Activated CD8-positive, alpha-beta memory T cell treated with anti-CD3 and anti-CD28 coated beads for 1 hour (primary cell): ENCODE measurements at places on chromosomes 5 and 9.

- no peak for DNase-seq
Observed at GRCh38 chr5:78760366-78760765, 111.8 kb upstream of the LHFPL2 start.

DNA sequence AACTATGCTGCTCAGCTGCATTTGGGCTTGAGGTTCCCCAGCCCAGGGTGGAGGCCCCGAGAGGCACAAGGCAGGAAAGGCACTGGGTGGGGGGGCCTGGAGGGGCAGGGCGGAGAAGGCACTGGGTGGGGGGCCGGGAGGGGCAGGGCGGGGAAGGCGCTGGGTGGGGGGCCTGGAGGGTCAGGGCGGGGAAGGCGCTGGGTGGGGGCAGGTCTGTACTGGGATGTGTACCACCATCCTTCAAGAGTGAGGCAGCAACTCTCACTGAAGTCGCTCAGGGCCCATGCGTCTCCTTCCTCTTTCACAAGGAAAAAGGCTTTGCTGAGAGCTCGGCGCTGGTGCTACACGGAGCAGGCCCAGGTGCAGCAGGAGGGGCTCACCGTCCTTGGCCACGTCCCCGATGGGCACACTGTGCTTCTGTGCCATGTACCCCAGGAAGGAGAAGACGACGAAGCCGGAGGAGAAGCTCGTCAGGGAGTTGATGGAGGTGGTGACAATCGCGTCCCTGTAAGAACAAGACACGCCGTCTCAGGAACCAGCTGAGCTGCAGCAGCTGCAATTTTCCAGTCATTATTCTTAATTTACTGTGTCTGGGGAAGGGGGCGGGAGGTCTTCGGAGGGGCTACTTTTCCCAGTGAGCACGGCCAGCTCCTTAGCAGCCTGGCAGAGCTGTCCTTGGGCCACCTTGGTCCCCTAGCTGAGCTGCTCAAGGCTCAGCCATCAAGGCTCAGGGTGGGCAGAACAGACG lies 30.8 kb downstream of the SLC6A3 start:
- DNase-seq: no peak

DNA sequence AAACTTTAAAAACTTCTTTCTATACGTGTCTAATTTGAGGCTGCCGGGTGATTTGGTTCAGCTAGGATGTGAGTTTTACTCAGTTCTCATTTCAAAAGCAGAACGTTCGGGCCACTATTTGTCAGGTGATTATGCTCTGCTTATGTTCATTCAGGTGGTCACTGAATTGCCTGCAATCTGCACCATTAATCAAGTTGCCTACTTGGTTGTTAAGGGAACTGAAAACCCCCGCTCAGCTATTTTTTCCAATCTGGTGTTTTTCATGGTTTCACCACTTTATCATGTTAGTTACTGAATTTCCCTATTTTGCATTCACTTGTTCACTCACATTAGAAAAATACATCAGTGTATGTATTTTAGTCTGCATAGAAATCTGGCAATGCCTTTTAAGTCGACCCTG lies 523.0 kb downstream of the CSNK1G3 start:
- DNase-seq: no peak

DNA sequence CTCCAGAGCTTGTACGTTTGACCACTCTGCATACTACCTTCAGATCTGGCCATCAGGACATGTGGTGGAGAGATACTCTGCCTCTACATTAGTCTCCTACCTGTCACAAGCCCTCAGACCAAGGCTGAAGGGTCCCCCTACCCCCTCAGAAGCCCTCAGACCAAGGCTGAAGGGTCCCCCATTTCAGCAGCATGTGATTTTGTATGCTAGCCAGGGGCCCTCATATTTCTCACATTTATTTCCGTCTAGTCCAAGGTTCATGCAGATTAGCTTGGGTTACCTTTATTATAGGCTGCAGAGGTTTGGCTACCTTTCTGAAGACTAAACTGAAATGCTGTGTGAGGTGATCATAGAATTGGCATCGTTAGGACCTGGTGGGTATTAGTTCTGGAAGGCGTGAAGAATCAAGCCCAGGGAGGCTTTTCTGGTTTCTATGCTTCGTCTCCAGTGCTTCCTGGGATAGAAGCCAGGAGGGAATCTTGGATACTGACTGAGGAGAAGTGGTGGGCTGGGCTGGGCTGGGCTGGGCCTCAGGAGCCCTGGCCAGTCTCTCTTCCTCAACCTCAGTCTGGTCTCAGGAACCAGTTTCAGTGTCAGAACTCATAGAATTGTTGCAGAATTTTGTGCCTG lies 2.8 kb downstream of the SMIM32 start:
- no peak for DNase-seq

GRCh38 chr9:88791105-88791805 lies 200.0 kb upstream of the S1PR3 start:
- no peak for DNase-seq

DNA sequence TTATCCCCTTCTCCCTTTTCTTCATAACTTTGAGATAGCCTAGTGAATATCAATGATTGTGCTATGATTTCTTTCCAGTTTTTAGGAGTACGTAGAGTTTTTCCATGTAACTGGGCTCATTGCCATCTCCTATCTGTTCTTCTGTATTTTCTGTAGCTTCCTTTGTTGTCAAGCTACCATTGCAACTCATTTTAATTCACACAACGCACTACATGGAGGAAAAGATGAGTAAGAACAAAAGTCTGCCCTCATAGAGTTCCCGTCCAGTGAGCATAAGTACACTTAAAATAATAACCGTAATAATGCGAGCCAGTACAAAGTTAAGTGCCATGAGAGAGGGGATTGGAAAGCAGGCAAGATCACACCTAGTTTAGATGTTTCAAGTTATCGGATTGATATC lies 177.7 kb downstream of the PAM start:
- DNase-seq: no peak

- DNase-seq: no peak
Observed at GRCh38 chr5:12016159-12016746, 112.0 kb upstream of the CTNND2 start.

- DNase-seq: no peak
Observed at GRCh38 chr9:82299870-82300269, 311.3 kb downstream of the SPATA31D1 start.

DNA sequence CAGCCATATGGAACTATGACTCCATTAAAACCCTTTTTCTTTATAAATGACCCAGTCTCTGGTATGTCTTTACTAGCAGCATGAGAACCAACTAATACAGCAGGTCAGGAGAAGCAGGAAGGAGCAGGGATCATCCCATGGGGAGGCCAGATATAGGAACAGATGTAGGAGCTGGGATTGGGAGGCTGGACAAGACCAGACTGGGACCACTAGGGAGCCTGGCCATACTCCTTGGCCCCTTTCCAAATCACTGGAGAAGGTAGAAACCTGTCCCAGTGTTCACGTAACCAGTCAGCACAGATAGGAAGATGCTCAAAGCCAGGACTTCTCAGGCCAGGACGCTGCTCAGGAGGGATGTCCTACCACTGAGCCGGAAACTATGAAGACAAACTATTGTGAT lies 95.5 kb downstream of the LMX1B start:
- no peak for DNase-seq

DNA sequence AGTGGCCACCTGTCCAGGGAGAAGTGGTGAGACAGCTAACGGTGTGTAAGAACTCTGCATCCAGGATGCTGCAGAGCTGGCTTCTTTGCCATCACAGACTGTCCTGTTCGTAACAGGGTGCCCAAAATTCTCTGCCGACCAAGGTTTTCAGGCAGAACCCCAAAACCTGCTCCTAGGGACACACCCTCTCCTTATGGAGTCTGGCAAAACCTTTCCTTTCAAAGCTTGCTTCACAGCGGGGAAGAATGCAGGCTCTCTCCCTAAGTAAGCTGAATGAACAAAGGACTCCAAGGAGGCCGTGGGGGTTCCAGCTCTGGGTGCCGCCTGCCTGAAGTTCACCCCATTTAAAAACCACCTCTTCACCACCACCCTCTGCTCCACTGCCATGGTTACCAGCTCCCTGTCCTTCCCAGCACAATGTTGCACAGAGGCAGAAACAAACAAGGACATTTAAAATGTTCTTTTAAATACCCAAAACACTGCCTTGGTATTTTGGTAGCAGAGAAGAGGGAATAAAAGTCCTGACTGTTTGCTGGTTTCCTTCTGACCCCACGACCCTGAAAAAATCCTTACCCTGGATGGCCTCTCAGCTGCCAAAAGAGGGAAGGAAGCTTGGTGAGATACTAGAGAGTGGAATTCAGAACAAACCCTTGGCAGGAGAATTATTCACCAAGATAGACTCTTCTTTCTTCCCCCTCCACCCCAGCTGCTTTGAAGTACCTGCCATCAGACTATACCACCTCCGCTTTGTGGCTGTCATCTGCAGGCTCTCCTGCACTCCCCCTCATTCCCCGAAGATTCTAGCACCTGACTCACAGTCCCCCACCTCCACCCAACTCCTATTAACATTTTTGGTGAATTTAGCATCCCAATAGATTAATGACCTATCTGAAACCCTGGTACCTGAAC lies 7.1 kb upstream of the KLF9 start:
- DNase-seq: no peak

DNA sequence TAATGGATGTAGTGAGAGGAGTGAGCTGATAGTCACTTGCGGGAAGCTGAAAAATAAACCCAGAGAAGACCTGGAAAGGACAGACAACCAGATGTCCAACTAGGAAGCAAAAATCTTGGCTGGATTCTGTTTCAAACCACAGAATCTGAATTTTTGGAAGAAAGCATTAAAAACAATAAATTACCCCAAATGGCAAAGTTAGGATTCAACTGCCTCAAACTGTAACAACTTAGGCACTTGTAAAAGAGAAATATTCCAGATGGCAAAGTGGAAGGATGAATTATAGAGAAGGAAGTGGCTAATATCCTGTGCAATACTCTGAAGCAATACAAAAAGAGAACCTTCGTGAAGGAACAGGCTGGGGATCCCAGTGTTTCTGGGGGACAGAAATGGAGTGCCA lies 46.8 kb upstream of the SLIT3 start:
- no peak for DNase-seq

- DNase-seq: peak; percentile 33
Observed at GRCh38 chr9:126611592-126612325, 2.0 kb upstream of the LMX1B start.

- DNase-seq: no peak
Observed at GRCh38 chr9:22452415-22453010, 5.9 kb downstream of the DMRTA1 start.

GRCh38 chr5:90542827-90543519 lies 13.6 kb upstream of the LYSMD3 start:
- DNase-seq: no peak

DNA sequence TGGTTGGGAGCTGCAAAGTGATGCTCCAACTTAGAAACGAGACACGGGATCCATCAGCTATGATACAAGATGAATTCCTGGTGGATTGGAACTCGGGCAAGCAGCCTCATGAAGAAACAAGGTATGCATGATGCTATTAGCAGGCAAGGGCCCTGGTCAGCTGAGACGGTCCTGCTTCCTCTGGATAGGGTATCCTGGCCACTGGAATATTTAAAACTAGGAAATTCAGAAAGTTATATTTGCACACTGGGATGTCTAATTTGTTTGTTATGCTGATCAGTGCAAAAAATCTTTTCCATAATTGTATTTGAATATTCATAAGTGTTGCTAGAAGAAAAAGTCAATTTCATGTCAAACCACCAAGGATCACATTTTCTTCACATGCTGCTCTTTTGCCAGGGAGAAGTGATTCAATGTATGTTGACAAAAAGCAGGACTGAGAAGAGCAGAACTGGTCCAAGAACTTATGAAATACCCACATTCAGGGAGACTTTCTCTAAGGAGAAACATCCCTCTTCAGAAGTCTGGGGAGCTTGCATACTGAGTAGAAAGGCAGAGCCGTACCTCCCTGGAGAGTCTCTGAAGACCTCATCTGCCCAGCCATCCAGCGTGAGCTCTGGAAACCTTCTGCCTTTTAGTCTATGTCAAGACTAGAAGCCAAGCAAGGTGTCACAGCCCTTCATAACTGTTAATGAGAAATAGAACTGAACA lies 6.7 kb upstream of the NXNL2 start:
- no peak for DNase-seq

GRCh38 chr9:113546566-113546965 lies 83.0 kb downstream of the RGS3 start:
- DNase-seq: no peak

DNA sequence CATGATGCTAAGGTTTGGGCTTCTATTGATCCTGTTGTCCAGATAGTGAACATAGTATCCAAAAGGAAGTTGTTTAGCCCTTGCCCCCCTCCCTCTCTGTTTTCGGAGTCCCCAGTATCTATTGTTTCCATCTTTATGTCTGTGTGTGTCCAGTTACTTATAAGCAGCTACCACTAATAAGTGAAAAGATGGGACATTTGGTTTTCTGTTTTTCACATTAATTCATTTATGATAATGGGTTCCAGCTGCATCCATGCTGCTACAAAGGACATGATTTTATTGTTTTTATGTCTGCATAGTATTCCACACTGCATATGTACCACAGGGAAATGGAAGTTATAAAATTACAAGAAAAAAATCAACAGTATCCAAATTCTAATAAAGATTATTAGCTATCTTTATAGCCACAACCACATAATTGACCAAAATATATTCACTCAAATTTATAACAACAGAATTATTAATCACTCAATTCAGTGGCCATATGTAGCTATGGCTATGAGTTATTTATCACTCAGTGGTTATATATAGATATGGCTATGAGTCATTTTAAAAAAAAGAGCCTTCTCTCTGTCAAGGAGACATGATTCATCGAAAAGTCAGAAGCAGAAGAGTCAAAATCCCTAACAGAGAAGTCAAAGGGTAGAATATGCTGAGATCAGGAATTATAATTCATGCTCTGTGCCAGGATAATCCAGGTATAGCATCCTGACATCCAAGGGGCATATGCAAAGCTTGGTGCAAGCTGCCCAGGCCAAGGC lies 367.5 kb downstream of the DEPDC1B start:
- DNase-seq: no peak

GRCh38 chr9:136239983-136240330 lies 5.7 kb downstream of the QSOX2 start:
- no peak for DNase-seq

DNA sequence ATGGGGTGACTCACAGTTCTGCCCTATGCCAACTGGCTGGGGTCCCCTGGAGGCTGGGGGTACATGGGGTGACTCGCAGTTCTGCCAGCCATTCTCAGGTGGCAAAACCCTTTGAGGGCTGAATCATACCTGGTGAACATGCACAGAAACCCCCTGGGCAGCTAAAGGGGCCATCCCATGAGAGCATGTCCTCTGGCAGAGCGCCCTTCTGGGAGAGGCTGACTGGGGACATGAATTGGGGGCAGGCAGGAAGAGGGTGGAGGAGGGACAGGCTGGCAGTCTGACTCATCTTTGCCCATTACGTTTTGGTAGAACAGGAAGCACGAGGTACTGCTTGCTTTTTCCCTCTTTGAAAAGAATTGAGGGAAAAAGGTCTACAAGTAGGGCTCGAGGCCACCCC lies 16.7 kb downstream of the TRAF1 start:
- DNase-seq: no peak

- no peak for DNase-seq
Observed at GRCh38 chr9:8653111-8653510, 853.5 kb upstream of the DMAC1 start.

- DNase-seq: no peak
Observed at GRCh38 chr5:181212934-181213333, 7.9 kb upstream of the TRIM7 start.
